Thyroid gland (tissue), 4 donors: ENCODE measurements at places on chromosomes 16 and 17. TPM values are rescaled to one million over a fixed set of nuclear protein-coding genes. Genes with fewer than 3 reads are reported as not detected.

DNA sequence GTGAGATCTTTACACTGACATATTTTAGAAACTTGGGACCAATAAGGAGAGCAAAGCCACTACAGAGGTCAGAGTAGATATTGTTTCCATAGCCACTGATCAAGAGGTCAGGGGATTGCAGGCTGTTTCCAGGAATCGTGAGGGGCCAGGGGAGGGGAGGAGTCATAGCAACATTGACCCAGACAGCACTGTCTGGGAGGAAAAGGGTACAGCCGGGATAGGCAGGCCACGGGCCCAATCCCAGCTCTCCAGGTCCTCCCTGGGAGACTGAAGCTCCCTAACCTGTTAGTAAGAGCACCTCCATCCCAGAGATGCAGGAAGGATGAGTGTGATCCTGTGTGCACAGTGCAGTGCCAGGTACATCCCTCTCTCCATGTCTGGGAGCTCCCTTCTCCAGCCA, 48.5 kb upstream of the TMEM132E start:
- H3K36me3 ChIP-seq, result no peaks in the 10 kb centered on the region
- H3K4me1 ChIP-seq, result no peaks in the 10 kb centered on the region
- no peak for DNase-seq

GRCh38 chr16:27561216-27561615, 11.3 kb downstream of the KATNIP start:
- no peaks in the 10 kb centered on the region for H3K36me3 ChIP-seq
- no peak overlapping the region for H3K27ac ChIP-seq
- H3K27me3 ChIP-seq, result no peaks in the 10 kb centered on the region

DNA sequence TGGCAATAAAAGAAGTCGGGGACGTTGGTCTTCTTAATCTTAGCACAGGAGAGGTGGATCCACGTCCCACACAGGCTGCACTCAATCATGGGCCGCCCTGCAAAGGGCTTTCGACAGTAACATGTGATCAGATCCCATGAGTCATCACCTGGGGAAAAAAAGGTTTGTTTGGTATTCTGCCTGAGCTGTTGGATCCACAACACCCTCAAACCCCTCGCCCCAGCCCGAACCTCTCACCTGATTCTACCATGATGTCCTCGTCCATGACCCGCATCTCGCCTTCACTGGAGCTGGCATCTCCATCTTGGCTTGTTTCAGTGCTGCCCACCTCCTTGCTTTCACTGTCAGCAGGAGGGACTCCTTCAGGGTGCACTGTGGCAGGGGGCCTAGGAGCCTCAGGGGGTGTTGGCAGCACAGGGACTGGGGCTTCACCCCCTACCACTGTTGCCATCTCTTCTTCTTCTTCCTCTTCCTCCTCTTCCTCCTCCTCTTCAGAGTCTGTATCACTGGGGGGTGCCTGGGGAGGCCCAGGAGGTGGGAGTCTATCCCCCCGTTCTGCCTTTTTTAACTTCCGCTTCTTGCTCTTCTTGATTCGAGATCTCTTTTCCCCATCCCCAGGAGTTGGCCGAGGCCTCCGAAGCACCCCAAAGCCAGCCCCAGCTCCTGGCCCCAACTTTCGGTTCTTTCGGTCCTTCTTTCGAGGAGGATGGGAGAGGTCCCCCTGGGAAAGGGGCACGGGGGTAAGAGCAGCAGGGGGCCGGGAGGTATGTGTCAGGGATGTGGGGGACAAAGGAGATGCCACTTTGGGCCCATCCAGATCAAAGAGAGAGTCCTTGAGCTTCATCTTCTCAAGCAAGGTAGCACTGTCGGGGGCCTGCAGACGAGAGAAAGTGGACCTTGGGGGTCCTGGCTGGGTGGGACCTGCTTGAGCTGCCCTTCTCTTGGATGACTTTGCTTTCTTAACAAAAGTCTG, 1.7 kb upstream of the DVL2 start:
- H3K36me3 ChIP-seq, result peaks cover 7% of the 10 kb centered on the region
- peaks cover 32% of the 10 kb centered on the region for H3K4me1 ChIP-seq
- DNase-seq, result no peak
- no peak overlapping the region for H3K4me3 ChIP-seq

DNA sequence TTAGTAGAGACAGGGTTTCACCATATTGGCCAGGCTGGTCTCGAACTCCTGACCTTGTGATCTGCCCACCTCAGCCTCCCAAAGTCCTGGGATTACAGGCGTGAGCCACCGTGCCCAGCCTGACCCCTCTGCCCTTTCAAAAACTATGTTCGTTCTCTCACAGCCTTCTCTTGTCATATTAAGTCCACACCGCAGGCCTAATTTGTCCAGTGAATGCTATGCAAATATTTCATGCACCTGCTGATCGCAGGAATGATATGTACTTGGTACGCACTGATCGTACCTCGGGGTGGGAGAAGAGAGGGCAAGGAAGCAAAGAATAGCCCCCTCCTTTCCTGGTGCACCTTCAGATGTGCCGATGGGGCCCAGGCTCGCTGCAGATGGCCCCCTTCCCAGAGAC, 3.0 kb upstream of the BIRC5 start:
- H3K27me3 ChIP-seq, result no peaks in the 10 kb centered on the region
- no peak overlapping the region for H3K4me3 ChIP-seq
- peaks cover 5% of the 10 kb centered on the region for H3K4me1 ChIP-seq
- no peak for DNase-seq
- H3K27ac ChIP-seq, result no peak overlapping the region

DNA sequence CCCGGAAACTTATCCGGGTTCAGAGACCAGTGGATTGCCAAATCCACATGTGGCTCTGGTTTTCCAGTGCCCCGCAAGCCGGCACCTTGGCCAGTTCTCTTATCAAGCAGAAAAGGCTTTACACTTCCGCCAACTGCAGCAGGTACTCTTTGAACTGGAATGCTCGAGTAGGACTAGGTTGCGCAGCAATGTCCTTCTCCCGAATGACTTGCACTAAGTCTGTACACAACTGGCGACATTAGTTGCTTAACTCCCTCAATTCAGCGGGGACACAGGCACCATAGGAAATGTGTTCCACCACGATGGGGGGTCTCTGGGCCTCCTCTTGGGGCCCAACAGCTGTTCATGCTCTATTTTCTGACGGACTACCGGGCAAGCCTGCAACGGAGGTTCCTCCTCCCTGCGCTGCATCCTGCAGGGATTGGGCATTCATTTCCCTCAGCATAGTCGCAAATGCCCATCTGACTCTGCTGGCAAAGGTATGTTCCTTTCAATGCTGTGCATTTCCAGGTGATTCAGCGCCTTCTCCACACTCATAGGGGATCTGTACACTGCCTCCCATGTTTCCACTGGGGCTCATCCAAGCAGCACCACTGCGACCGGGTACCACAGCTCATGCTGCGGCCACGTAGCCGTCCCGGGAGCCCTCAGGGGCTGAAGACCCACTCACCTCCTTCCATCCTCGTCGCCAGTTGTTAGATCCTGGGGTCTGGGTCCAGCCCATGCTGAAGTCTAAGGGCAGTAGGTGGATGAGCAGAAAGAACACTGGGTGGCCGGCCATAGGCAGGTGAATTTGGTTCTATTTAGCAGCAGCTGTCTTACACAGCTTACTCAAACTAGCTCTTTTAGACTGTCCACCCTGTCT, 34.2 kb upstream of the APPBP2 start:
- no peaks in the 10 kb centered on the region for H3K27me3 ChIP-seq
- no peaks in the 10 kb centered on the region for H3K4me1 ChIP-seq
- H3K27ac ChIP-seq, result no peak overlapping the region
- no peaks in the 10 kb centered on the region for H3K36me3 ChIP-seq
- DNase-seq, result no peak

GRCh38 chr16:54493061-54493460, 206.5 kb upstream of the IRX3 start:
- H3K36me3 ChIP-seq, result no peaks in the 10 kb centered on the region
- no peaks in the 10 kb centered on the region for H3K27me3 ChIP-seq
- H3K4me3 ChIP-seq, result no peak overlapping the region
- DNase-seq, result no peak
- H3K27ac ChIP-seq, result no peak overlapping the region

The ASGR1 gene
- not detected for total RNA-seq

The KLHL11 gene
- 47.4 TPM for total RNA-seq

The MT2A gene
- total RNA-seq, result 60.6 TPM

The TMEM235 gene
- total RNA-seq, result not detected
